ENCODE measurements at places on chromosomes 12 and 14.

DNA sequence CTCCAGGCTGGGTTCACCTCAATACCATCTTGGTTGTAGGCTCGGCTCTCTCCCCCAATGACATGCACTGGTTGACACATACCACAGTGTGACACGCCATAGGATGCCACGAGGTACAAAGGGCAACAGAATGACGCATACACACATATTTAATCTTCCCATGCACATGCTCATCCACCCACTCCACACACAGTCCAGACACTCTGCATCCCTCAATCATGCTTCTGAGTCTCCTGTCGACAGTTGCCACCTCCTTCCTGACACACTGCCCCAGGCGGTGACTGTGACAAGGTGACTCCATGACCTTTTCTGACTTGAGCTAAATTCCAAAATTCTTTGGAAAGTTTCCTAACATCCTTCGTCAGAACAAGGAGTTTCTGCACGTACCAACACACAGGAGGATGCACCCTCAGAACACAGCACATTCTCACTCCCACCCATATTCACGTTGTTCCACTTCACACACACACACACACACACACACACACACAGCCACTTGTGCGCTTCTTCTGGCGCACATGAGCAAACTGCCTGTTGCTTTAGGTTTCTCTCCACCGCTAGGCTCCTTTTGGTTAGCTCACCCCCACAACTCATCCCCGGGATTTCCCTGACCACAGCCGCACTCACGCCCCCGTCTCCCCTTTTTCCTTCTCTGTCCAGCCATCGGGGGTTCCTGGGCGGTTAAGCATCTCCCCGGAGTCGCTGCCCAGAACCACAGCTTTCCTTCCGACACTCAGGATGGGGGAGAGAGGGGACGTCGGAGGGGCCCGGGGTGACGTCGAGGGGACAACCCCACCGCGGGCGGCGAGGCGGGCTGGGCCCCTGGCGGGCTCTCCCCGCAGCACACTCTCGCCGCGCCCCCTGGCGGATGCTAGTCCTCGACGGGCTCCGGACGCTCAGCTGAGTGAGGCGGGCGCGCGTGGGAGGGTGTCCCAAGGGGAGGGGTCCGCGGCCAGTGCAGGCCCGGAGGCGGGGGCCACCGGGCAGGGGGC lies 536 bp upstream of the WNT1 start:
- DNase-seq, result peak; percentile 91

DNA sequence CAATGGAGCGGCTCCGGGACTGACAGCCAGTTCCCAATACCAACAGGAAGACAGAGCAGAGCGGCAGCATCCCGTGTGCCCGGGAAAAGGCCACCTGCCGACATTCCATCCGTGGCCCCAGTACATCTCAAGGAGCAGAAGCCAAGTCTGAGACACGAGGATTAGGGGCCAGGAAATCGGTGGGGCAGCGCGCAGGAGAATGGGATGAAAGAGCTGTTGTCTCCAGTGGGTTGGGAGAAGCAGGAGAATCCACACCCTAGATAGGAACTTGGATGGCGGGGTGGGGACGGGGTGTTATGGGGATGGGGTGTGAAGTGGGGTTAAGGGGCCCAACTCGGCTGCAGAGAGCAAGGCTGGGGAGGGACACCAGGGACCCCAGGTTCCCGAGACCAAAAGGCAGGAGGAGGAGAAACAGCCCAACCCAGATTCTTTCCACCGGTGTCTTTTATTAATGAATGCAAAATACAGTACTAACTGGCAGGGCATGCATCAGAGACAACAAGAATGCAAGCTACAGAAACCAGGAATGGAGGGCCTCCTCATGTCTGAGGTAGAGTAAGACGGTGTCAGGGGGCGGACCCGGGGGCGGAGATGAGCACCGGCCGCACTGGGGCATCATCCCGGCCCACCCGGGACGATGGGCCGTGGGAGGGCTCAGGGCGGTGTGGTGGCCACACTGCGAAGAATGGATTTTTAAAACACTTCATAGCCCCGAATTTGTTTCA lies 50.3 kb downstream of the BEGAIN start:
- DNase-seq, result no peak

DNA sequence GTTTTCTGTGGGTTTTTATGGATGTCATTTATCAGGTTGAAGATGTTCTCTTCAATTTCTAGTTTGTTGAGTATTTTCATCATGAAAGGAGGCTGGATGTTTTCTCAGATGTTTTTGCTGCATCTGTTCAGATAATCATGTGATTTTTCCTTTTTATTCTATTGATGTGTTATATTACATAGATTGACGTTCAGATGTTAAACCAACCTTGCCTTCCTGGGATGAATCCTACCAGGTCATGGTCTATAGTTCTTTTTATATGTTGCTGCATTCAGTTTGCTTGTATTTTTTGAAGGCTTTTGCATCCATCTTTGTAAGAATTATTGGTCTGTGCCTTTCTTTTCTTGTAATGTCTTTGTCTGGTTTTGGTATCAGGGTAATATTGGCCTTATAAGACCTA lies 43.9 kb upstream of the LYZ start:
- no peak for DNase-seq

DNA sequence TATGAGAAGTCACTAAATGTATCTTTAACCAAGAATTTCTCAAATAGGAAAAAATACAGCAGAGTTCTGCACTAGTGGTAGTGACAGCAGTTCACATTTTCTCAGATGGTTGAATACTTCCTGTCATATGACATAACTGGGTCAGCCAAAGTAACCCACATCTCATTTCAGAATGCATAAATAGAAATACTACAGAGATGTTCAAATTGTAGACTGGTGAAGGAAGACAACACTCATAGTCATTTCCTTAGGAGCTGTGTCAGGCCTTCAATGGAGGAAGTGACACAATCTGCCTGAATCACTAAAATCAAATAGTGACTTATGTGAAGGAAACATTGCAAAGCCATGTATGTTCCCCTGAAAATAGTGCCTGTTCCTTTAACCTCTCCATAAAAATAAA lies 32.4 kb downstream of the FERMT2 start:
- DNase-seq, result peak; percentile 65

- no peak for DNase-seq
Observed at GRCh38 chr14:64685371-64686281, 18.6 kb upstream of the PLEKHG3 start.

DNA sequence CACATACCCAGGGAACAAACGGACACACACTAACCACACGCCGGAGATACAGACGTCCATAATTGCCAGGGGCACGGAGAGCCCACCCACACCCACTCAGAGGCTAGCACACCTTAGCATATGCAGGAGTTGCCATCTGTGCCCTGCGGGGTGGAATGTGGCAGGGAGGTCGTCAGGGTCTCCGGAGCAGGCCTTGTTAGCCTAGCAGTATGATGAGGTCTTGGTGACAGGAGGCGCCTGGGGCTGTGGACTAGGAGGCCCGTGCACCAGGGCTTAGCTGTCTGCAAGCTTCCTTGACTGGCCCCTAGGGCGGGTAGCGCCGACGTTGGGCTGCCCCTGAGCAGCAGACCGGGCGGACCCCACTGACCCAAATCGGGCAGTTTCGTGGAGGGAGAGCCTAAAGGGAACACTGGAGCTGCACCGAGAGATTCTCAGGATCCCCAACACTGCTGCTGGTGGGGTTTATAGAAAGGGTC lies 10.0 kb downstream of the STAC3 start:
- no peak for DNase-seq

GRCh38 chr12:91007531-91008290 lies 2.9 kb upstream of the EPYC start:
- peak; percentile 2 for DNase-seq

DNA sequence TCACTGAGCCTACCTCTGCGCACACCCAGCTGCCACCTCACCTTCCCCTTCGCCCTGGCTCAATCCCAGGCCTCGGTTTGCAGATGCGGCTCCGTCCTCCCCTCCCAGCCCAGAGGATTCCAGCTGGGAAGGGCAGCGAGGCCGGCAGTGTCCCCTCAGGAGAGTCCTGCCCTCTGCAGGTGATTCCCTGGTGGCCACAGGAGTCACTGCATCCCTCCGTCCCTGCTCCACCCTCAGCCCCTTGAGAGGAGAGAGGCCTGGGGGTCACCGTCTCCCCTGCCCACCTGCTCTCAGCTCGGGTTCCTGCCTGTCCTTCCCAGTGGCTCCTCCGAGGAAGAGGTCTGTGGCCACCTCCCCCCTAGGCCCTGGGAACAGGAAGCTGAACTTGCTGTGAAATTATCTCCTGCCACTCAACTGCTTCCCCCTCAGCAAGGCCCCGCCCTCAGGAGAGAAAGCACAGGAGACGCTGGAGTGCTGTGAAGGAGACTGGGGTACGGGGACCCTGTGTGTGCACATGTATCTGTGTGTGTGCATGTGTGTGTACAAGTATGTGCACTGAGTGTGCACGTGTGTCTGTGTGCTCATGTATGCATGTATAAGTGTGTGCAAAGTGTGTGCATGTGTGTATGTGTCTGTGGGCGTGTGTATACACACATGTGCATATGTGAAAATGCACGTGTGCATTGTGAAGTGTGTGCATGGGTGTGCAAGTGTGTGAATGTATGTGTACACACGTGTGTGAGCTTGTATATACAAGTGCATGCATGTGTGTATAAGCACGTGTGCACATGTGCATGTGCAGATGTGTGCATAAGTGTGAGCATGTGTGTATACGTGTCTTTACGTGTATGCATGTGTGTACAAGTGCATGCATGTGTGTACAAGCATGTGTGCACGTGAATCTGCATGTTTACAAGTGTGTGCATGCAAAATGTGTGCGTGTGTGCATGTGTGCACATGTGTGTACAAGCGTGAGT lies 13.2 kb upstream of the GALNT9 start:
- DNase-seq, result no peak

GRCh38 chr12:56007564-56008559 lies 10.8 kb downstream of the SUOX start:
- peak; percentile 85 for DNase-seq

GRCh38 chr12:100794441-100795173 lies at the start of gene ANO4:
Gene ANO4, plus strand, starts transcription at chr12:100794776. Its CDS starts 107,010 bp downstream, at chr12:100901786.
- DNase-seq, result no peak

DNA sequence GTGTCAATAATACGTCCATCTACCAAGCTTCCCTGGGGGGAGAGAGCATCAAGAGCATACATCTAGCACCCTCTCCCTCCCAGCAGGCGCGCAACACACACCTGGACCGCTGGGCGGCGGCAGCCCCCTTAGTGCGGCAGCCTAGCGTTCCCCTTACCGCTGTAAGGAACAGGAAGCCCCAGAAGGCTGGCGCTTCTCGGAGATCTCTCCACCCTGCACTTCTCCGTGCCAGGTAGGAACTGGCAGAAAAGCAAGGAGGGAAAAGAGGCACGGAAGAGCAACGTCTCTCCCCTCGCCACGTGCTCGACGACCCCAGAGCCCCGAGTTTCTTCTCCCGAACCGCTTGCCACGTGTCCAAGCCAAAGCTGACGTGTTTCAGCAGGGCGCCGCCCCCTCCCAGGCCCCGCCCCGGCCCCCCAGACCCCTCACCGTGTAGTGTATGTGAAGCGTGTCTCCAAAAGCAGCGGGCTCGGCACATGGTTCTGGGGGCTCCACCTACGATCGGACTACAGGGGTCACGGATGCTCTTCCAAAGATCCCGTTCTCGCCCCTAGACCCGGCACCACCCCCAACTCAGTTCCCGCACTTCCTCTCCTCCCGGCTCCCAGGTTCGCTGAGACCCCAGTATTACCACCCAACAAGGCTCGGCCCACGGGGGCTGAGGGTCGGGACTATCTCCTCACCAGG lies 532 bp downstream of the FKBP11 start:
- DNase-seq, result peak; percentile 87

DNA sequence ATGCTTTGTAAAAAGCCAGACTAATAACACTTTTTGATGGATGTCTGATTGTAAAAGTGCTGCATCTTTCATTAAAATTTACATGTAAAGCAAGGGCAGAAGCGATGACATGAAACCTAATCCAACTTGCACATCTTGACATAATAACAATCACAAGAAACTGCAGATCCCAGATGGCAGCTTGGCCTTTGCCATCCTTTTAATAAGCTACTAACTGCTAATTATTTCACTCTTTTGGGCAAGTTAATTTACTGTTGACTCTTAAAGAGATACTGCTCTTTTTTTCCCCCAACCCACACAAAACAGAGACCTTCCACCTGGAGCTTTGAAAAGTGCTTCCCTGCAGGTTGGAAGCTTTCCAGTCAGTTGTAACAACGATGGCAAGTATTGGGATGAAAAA lies 137.5 kb downstream of the NRXN3 start:
- DNase-seq, result no peak

GRCh38 chr12:76685246-76685678 lies 78.7 kb upstream of the ZDHHC17 start:
- no peak for DNase-seq

- DNase-seq, result no peak
Observed at GRCh38 chr14:69673578-69674305, 62.3 kb downstream of the SUSD6 start.

GRCh38 chr12:46514886-46515285 lies 142.3 kb upstream of the SLC38A2 start:
- no peak for DNase-seq

- DNase-seq, result no peak
Observed at GRCh38 chr12:27297566-27297965, 35.1 kb upstream of the BMAL2 start.

DNA sequence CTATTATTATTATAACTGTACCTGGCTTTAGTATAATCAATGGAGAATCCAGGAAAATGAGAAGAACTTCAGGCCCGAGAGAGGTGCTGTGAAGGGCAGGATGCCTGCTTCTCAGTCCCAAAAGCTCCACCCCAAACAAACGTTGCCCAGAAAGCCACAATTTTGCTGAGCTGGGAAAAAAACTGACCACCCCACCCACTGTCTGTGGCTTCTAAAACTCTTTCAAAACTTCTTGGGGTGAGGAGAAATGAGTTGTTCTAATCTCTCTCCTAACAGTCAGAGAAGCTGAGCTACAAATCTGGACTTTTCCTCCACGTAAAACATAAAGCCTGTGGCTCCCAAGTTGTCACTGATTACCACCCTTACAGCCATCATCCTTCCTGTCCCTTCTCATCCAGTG lies 13.4 kb downstream of the VDR start:
- no peak for DNase-seq

DNA sequence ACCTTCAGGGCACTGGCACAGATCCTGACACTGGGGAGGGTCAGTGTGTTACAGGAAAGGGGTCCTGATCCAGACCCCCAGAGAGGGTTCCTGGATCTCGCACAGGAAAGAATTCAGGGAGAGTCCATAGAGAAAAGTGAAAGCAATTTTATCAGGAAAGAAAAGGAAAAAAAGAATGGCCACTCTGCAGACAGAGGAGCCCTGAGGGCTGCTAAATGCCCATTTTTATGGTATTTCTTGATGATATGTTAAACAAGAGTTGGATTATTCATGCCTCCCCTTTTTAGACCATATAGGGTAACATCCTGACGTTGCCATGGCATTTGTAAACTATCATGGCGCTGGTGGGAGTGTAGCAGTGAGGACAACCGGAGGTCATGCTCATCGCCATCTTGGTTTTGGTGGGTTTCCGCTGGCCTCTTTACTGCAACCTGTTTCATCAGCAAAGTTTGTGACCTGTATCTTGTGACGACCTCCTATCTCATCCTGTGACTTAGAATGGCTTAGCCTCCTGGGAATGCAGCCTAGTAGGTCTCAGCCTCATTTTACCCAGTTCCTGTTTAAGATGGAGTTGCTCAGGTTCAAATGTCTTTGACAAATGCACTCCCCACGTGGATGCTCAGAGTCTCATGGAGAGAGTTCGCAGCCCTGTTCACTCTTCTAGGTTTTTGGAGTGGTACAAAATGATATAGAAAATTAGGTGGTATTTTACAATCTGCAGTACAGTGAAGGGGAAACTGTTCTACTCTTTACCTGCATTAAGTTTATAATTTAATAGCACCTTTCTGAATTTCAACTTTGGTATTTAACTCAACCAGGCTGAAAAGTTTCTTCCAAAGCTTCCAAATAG lies 1363.7 kb upstream of the TMEM132C start:
- DNase-seq, result no peak

GRCh38 chr14:94038921-94039629 lies 12.9 kb downstream of the OTUB2 start:
- DNase-seq, result no peak

Measured in GM13977 (cell line).